A673 (cell line): ENCODE measurements at places on chromosomes 1 and 21.
A peak's percentile ranks its signal among the peaks of the same experiment; 100 is the strongest.

GRCh38 chr1:234913771-234914170 is 214.9 kb downstream of the TOMM20 start:
- no peak for DNase-seq

DNA sequence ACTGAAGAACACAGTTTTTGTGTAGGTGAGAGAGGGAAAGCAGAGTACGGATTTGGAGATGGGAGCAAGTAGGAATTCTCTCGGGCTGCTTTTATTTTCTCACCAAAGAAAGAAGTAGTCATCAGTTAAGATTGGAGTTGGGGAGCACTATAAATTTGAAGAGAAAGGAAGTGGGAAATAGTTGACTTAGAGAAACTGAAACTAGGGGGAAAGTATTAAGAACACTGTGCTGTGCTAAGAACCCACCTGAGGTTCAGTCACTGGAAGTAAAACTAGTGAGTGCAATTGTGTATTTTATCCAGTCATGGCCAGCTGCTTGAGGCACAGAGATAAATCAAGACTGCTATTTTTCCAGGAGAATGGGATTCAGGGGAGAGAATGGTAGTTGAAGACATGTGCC is 37.4 kb downstream of the CLCC1 start:
- DNase-seq, result no peak

GRCh38 chr1:63662056-63662836 is 69.0 kb downstream of the PGM1 start:
- DNase-seq, result no peak

DNA sequence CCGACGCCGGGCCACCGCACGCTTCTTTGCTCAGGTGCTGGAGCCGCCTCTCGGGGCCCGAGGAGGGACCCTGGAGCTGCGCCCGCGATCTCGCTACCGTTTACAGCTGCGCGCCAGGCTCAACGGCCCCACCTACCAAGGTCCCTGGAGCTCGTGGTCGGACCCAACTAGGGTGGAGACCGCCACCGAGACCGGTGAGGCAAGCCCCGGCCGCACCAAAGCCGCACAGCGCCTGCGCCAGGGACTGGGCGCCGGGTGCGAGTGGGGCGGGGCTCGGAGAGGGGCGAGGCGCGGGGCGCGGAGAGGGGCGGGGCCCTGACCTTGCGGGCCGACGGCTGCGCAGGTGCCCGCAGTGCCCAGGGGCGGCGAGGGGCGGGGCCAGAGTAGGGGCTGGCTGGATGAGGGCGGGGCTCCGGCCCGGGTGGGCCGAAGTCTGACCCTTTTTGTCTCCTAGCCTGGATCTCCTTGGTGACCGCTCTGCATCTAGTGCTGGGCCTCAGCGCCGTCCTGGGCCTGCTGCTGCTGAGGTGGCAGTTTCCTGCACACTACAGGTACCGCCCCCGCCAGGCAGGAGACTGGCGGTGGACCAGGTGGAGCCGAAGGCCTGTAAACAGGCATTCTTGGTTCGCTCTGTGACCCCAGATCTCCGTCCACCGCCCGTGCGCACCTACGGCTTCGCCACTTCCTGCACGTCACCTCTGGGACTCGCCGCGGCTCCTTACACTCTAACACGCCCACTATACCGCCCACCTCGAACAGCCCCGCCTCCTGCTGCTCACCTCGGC is 9.8 kb upstream of the CDC20 start:
- peak; percentile 82 for DNase-seq
